ENCODE measurements at places on chromosomes 5 and 9. TPM values are rescaled to one million over a fixed set of nuclear protein-coding genes. Genes with fewer than 3 reads are reported as not detected.

RAD17 gene
- 16.7 TPM for total RNA-seq

FAM169A gene
- 8.8 TPM for total RNA-seq

ZNF879 gene
- 0.39 TPM for total RNA-seq

GALNT12 gene
- 3.7 TPM for total RNA-seq

RFESD gene
- 3.3 TPM for total RNA-seq

MEIKIN gene
- not detected for total RNA-seq

OMD gene
- total RNA-seq = not detected

PCDH1 gene
- total RNA-seq = 2.0 TPM

ADAMTS2 gene
- total RNA-seq = 0.11 TPM

FCN2 gene
- not detected for total RNA-seq

All from A549 treated with DMSO at 1 μM for 4 hours (cell line).